ENCODE measurements at places on chromosomes 6 and 20.

DNA sequence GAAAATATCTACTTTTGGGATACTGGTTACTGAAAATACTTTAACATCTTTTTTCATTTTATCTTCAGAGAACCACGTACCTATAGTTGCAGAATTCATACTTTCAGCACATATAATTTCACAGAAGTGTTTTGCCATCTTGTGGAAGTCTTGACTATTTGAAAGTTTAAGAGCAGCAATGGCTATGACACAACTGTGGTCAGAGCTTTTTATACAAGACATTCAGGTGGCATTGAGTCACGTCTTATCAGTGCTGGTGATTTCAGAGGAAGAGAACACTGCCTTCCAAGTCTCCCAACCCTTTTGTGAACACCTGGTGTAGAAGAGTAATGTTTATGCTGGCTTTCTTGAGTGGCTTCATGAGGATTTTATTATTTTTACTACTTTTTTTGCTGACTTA is 171.6 kb downstream of the ARID1B start:
- no peak for DNase-seq

GRCh38 chr6:148218542-148219258 is 123.9 kb upstream of the SASH1 start:
- DNase-seq = no peak

DNA sequence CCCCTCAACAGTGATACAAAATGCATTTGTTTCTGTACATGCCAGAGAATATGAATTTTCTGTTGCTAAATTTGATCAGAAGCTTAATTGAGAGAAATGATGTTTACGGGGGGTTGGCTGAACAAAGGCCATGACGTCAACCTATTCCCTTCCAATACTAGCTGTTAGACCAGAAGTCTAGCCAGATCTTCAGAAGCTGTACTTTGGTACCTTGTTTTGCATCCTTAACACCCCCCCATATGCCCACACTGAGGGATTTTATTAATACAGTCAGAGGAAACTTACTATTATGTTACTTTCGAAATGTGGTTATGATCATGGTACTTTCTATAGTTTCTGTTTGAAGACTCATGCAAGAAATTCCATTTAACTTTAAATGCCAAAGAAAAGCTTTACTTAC is 3.1 kb downstream of the NCOA7 start:
- no peak for DNase-seq

GRCh38 chr6:90347411-90347851 is 50.8 kb upstream of the BACH2 start:
- DNase-seq = no peak

DNA sequence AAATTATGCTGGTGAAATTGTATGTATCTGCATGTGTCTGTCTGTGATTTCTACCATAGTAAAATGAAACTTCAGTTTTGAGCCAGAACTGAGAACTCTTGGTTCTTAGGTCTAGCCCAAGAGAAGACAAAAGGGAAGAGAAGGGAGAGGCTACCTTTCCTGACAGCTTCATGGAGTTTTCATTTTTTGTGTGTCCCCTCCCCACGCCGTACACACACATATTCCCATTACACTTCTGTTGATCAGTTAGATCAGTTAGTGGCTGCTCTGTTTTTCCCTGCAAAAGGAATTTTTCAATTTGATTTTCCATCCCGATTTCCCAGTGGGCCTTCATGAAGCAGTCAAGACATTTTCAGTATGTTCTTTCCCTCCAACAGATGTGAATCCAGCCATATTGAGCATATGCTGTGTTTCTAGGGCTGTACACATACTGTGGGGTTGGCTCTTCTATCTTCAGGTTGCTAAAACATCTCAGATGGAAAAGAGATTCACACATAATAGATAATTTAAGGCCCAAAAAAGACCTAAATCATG is 52.5 kb downstream of the HIVEP1 start:
- no peak for DNase-seq

- DNase-seq = no peak
Measured at GRCh38 chr6:154962753-154963152, 32.4 kb upstream of the TIAM2 start.

DNA sequence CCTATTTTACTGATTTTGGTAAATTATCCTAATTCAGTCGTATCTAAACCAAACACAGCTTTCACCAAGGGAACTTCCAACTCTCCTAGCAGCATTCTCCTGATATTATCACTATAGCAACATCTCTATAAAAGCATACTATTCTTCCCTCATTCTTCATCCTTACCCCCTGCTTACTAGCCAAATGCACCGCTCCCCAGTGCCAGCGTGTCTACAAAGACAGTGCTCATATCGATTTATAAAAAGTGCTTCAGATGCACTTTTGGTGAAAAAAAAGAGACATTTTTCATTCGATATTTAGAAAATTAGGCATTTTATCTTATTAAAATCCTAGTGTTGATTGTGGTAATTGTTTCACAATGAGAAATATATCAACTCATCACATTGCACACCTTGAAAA is 74.0 kb downstream of the SYNE1 start:
- no peak for DNase-seq
